ENCODE measurements at places on chromosomes 1 and 21. TPM values are rescaled to one million over a fixed set of nuclear protein-coding genes. Genes with fewer than 3 reads are reported as not detected.

The LCE6A gene
- total RNA-seq, result not detected

The TNFRSF4 gene
- not detected for total RNA-seq

The DISC1 gene
- 6.2 TPM for total RNA-seq

The S100PBP gene
- total RNA-seq, result 37.5 TPM

The MOB3C gene
- total RNA-seq, result 10.7 TPM

The SNX7 gene
- 46.8 TPM for total RNA-seq

The AMY2A gene
- total RNA-seq, result not detected

The EVI5 gene
- total RNA-seq, result 87.9 TPM

The LMX1A gene
- total RNA-seq, result not detected

The CELA3A gene
- not detected for total RNA-seq

The BEST4 gene
- under 0.01 TPM for total RNA-seq

The KCNJ9 gene
- total RNA-seq, result not detected

The SAMD13 gene
- total RNA-seq, result 0.77 TPM

The TTC22 gene
- not detected for total RNA-seq

The GBP5 gene
- 0.38 TPM for total RNA-seq

The C4BPA gene
- total RNA-seq, result not detected

The POLR3GL gene
- total RNA-seq, result 19.2 TPM

The CEP170 gene
- 114 TPM for total RNA-seq

All from regular cardiac myocyte (primary cell).